ENCODE measurements at places on chromosomes 4 and X.
A peak's percentile ranks its signal among the peaks of the same experiment; 100 is the strongest.

GRCh38 chr4:1082215-1083182, 30.9 kb downstream of the RNF212 start:
- no peak for DNase-seq

DNA sequence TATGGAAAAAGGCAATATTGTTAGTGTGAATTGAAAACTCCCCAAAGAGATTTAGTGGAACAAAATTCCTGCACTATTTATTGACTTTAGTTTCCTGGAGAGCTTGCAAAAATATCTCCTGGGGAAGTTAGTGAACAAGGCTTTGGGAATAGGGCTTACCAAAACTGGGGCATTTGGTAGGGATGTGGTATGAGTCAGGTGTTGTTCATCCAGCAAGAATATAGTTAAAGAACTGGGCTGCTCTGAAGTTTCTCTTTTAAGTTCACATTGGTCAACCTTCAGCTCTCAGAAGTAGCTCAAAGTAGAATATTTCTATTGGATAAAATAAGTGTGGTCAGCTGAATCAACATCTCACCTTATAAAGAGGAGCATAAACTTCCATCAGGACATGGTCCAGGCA, 185.0 kb downstream of the CPE start:
- DNase-seq, result no peak

DNA sequence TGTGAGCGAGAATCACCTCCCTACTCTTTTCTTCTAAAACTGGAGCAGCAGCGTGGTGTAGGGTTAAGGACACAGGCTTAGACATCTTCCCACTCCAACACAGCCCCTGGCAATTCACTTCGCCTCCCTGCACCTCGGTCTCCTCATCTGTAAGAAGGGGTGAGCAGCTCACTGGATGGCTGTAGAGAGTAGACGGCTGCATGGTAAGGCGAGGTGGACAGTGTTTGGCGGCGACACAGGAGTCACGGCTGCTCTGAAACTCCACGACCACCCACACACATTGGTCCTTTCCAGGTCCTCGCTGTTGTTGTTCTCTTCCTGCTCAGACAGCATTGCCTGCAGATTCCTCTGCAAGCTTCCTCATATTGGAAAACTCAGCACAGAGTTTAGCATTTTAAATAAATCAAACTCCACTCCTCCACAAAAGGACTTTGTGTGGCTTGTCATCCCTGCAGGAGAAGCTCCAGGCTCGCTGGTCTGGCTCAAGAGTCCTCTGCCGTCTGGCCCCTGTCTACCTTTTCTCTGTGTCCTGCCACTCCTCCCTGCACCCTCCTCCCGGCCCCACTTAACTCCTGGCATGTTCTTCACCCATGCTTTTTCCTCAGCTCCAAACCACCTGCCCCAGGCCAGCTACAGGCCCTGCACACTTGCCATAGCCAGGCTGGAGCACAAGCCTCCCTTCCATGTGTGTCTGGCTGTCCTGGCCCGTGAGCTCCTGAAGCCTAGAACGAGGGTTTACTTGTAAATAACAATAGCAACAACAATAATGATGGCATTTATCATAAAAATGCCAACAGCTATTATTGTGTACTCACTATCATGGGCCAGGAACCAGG, 41.3 kb upstream of the CRMP1 start:
- DNase-seq, result no peak

GRCh38 chrX:3263681-3264126, 82.7 kb downstream of the MXRA5 start:
- no peak for DNase-seq

GRCh38 chr4:157664726-157665125, 444.2 kb downstream of the GRIA2 start:
- no peak for DNase-seq

DNA sequence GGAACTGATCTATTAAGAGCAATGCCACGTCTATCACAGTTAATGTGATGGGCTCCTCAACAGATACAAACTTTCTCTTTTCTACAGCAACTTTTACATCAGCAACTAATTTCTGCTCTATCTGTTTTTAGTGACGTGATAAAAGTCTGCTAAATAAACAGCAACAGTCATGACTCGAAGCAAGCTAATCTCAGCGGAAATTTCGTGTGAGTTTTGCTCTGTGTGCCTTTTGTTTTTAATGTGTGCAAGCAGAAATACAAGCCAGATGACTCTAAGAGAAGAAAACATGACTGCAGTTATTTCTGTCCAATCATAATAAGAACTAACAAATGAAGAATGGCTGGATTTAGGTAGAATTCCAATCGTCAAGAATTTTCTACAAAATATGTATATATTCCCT, 214.3 kb downstream of the LDB2 start:
- no peak for DNase-seq

GRCh38 chr4:48667148-48667547, 112.9 kb downstream of the FRYL start:
- no peak for DNase-seq

DNA sequence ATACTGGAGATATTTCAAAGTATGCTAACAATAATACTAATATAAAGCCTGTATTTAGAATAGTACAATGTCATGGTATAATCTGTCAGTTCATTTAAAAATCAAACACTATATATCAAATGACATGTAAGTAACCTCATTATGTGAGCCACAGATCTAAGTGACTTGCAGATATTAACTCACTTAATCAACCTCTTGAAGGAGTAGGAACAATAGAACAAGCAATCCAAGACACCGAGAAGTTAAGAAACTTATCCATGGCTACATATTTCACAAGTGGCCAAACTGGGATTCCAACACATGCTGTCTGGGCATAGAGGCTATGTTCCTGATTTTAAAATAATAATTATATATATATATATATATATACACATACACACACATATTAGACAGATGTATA, 554.0 kb downstream of the ARAP2 start:
- DNase-seq, result no peak

DNA sequence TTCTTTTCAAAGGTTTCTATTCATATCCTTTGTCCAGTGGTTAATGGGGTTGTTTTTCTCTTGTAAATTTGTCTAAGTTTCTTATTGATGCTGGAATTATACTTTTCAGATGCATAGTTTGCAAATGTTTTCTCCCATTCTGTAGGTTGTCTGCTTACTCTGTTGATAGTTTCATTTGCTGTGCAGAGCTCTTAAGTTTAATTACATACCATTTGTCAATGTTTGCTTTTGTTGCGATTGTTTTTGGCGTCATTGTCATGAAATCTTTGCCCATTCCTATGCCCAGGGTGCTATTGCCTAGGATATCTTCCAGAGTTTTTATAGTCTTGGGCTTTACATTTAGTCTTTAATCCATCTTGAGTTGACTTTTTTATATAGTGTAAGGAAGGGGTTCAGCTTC, 21.2 kb upstream of the UGT8 start:
- no peak for DNase-seq

GRCh38 chrX:37746218-37746941, 33.5 kb upstream of the CYBB start:
- DNase-seq, result no peak

DNA sequence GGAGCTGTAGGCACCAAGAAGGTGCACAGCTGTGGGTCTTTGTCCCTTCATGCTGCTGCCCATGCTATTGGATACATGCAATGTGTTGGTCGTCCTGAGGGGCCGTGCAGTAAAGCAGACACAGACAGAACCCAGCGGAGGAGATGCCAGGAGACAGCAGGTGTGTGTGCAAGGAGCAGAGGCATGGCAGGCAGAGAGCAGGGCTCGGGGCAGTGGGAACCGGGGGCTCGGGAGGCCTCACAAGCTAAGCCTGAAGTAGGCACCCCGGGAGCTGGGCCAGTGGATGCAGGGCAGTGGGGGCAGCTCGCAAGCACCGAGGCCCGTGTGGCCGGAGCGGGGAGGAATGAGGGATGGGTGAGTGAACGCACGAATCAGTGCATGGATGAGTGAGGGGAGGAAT, 13.2 kb downstream of the HTRA3 start:
- DNase-seq, result no peak

- no peak for DNase-seq
Measured at GRCh38 chr4:140790765-140791164, 34.6 kb upstream of the TBC1D9 start.

GRCh38 chr4:15416357-15417232, 11.2 kb upstream of the C1QTNF7 start:
- DNase-seq, result no peak

DNA sequence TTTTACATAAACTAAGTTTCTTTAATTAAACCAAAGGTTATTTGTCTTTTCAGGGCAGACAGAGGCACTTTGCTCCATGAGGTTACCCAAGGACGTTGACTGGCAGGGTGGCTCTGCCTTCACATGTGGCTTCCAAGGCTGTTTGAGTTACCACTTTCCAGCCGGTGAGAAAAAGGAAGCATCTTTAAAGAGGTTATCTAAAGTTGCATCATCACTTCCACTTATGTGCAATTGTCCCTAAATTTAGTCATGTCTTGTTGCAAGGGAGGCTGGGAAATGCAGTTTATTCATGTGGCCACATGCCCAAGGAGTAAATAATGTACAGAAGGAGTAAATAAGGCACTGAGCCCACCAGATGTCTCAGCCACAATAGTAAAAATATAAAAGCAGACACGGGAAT, 29.0 kb upstream of the RAP1GDS1 start:
- no peak for DNase-seq

GRCh38 chr4:3213106-3213425, 35.9 kb upstream of the MSANTD1 start:
- no peak for DNase-seq

DNA sequence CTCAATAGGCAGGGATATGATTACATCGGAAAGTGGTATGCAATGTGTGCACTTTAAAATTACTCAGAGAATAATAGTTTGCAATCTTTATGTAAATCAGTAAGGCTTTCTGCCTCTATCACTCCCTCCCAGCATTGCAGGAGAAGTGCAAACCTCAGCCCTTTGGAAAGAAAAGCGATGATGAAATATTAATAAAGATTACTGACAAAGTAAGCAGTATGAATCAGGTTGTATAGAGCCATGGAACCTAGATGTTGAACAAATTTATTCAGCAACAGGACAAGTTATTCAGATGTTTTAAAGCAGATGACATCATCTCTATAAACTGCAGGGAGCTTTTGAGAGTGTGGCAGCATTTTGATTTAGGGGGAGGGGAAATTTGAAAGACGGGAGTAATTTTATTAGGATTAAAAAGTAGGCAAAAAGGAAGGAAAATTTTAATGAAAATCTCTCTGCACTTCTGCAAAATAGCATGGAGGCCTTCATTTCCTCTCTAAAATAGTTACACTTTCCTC, 631.7 kb upstream of the GRIA3 start:
- DNase-seq, result no peak

DNA sequence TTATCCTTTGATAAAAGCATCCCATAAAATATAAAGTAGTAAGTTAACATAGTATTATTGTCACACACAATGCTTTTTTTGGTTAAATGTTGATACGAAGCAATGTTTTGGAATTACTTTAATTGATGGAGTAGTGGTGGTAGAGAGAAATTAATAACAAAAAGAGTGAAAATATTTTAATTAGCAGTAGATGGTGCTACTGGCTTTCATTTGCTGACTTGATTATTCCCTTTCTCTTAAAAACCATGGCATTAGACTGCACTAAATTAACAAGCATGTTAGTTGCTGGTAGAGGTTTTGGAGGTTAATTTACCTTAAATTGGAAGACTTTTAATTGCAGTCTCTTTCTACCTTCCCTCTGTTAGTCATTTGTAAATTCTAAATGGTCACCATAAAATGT, 8.9 kb upstream of the DCK start:
- DNase-seq, result no peak

DNA sequence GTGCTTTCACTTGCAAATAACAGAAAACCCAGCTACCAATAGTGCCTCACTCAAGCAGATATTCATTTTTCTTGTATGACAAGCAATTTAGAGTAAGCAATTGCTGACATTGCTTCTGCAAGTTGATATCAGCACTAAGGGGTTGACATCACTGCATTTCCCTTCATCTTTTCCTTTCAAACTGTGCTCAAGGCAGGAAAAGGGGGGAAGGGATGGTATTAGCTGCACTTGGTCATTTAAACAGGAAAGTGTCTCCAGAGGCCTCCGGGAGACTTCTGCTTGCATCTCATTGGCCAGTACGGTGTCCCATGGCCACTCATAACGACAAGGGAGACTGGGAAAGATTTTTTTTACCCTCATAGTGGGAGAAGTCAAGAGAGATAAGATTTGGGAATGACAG, 65.5 kb upstream of the FGG start:
- no peak for DNase-seq

- no peak for DNase-seq
Measured at GRCh38 chr4:105474099-105474518, 247 bp upstream of the PPA2 start.

DNA sequence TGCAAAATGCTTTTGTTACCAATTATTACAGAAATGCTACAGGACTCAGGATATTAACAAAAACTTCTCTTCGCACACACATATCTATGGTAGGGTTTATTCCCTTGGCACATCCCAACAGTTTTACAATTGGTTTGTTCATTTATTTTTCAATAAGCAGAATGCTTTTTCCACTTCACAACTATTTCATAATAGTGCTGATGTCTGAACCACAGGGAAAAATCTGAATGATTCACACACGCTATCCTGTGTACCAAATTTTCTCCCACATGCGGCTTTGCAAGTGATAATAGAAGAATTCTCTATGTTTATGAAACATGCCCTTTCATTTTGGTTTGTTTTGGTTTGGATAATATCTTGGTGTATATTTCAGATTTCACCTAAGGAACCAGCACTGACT, 725.7 kb upstream of the TENM3 start:
- no peak for DNase-seq

GRCh38 chr4:120105472-120105871, 38.8 kb upstream of the MAD2L1 start:
- no peak for DNase-seq

GRCh38 chr4:99983289-99983943, 33.3 kb upstream of the H2AZ1 start:
- no peak for DNase-seq

DNA sequence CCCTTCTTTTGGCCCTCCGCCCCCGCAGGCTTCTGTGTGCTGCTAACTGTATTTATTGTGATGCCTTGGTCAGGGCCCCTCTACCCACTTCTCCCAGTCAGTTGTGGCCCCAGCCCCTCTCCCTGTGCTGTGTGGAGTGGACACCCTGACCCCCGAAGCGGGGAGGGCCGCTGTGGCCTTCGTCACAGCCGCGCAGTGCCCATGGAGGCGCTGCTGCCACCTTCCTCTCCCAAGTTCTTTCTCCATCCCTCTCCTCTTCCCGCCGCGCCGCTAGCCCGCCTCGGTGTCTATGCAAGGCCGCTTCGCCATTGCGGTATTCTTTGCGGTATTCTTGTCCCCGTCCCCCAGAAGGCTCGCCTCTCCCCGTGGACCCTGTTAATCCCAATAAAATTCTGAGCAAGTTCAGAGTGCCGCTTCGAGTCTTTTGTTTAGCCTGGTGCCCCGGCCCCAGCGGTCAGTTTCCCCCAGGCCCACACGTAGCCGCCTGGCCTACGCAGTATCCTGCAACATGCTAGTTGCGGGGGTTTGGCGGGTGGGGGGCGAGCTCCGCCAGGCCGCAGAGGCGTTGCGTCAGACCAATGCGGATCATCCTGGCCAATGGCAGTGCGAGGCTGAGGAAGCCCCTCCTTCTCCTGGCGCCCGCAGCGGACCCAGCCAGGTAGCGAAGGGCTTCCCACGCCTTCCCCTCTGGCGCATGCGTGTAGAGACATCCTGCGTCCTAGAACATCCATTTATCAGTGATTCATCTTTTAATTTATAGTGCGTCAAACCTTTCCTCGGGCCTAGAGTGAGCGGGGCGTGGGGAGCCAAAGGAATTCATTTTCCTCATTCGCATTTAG, 5.6 kb upstream of the KANTR start:
- peak; percentile 50 for DNase-seq
